Vagina (tissue), 2 donors: ENCODE measurements at places on chromosomes 4 and X.

- no peak for DNase-seq
These were observed 77.5 kb downstream of the ELF2 start for GRCh38 chr4:139099366-139099982.

GRCh38 chr4:123749383-123749782 lies 352.8 kb downstream of the SPRY1 start:
- DNase-seq: no peak

DNA sequence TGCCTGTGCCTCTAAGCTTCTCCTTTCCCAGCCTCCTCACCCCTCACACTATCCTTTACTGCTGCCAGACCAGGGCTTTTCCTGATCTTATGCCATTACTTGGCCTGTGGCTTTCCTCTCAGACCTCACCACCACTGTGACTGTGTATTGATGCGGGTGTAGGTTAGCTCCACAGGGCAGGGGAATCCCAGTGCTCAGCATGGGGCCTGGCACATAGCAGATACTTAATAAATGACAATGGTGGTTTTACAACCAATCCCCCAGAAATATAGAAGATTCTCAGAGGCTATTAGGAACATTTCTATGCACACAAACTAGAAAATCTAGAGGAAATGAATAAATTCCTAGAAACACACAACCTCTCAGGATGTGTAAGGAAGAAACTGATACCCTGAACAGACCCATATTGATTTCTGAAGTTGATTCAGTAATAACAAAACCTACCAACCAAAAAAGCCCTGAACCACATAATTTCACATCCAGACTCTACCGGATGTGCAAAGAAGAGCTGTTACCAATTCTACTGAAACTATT lies 129.6 kb upstream of the QRFPR start:
- no peak for DNase-seq

GRCh38 chrX:10043386-10043785 lies 76.2 kb downstream of the CLDN34 start:
- no peak for DNase-seq

- no peak for DNase-seq
These were observed 3.0 kb upstream of the BCOR start for GRCh38 chrX:40100537-40101429.

DNA sequence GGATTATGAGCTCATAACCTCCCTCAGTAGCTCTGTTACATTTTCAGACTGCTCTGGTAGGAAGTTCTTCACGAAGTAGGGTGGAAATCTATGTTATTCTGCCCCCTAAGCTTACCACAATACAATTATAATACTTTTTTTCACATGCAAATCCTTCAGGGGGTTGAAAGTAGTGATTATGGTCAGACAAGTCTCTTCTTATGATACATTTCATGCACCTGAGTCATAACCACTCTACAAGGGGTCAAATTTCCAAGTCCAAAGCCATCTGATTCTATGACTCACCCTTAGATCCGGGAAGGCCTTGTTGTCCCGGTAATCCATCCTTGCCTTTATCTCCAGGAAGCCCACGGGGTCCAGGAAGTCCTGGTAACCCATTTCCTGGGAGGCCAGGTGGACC lies 95.2 kb downstream of the ATG4A start:
- DNase-seq: no peak

- DNase-seq: no peak
These were observed 21.1 kb upstream of the WDR17 start for GRCh38 chr4:176044589-176044951.

DNA sequence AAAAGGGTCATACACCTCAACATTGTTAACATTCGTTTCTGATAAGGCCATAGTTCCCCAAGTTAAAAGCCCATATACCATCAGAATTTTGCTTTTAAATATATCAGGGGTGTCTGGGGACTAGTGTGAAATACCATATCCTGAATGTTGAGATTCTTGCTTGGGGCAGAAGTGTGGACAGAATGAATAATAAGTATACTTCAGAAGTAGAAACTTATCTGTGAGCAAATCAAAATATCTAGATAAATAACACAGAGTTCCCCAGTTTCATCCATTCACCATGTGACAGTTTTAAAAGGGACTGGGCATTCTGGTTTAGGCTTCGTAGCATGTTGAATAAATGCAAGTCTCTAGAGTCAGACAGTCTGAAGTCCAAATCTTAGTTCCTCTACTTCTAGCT lies 110.5 kb downstream of the CHRNA9 start:
- no peak for DNase-seq

DNA sequence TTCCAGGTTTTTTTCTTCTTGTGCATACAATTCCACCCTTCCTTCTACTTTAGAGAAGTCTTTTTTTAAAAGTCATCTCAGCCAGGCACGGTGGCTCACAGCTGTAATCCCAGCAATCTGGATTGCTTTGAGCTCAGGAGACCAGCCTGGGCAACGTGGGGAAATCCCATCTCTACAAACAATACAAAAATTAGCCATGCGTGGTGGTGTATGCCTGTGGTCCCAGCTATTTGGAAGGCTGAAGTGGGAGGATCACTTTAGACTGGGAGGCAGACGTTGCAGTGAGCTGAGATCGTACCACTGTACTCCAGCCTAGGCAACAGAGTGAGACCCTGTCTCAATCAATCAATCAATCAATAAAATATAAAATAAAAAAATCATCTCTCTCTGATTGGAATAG lies 14.8 kb downstream of the ELOVL6 start:
- DNase-seq: no peak

DNA sequence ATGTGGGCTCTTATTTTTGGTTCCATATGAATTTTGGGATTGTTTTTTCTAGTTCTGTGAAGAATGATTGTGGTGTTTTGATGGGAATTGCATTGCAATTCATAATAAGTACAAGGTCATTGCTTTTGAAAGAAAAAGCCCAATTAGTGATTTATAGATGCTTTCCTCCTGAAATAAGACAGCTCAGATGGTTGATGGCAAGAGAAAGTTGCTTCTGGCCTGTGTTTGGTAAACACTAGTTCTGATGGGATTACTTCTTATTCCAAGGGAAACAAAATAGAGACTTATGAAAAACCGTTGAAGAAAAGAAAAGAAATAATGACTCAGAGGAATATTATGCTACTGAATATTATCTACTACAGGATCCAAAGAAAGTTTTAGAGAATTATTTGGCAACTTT lies 144.9 kb downstream of the SPANXA1 start:
- no peak for DNase-seq
